ENCODE measurements at places on chromosomes 4 and X.

DNA sequence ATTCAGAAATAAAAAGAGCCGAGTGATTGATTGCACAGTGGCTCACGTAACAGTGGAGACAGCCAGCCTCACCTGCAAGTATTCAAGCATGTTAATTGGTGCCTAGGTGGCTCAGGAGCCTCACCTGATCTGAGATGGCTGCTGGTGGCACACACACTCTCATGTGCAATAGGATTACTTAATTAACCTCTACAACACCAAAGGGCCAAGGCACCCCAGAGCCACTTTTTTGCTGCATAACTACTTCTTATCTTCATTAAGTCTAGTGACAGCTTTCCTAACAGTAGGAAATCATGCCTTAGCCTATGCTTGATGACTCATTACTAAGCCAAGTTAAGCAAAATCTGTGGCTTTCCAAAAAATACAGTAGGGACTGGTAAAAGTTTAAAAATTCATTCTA, 117.3 kb upstream of the NOCT start:
- no peak for DNase-seq

DNA sequence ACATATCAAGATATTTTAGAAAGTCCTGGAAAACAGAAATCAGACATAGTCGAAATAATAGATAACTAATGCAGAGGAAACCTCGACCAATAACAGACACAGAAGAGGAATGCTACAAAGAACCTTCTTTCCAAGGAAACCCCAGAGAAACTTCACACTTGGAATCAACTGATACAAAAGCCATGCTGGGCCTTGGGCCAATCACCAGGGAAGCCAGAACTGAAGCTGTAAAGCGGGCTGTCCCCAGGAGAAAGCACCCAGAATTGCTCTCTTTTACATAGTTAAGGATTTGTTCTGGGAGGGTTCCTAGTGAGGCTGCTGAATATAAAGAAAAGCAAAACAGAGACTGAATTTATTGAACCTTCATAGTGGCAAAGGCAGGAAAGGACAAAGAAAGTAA, 100.5 kb downstream of the PRDM5 start:
- no peak for DNase-seq

- DNase-seq: no peak
These were observed 114.3 kb upstream of the IL1RAPL1 start for GRCh38 chrX:28472926-28473325.

GRCh38 chr4:137278431-137278830, 253.9 kb downstream of the PCDH18 start:
- DNase-seq: no peak

- DNase-seq: no peak
These were observed 24.9 kb downstream of the SH3BP2 start for GRCh38 chr4:2817701-2818350.

DNA sequence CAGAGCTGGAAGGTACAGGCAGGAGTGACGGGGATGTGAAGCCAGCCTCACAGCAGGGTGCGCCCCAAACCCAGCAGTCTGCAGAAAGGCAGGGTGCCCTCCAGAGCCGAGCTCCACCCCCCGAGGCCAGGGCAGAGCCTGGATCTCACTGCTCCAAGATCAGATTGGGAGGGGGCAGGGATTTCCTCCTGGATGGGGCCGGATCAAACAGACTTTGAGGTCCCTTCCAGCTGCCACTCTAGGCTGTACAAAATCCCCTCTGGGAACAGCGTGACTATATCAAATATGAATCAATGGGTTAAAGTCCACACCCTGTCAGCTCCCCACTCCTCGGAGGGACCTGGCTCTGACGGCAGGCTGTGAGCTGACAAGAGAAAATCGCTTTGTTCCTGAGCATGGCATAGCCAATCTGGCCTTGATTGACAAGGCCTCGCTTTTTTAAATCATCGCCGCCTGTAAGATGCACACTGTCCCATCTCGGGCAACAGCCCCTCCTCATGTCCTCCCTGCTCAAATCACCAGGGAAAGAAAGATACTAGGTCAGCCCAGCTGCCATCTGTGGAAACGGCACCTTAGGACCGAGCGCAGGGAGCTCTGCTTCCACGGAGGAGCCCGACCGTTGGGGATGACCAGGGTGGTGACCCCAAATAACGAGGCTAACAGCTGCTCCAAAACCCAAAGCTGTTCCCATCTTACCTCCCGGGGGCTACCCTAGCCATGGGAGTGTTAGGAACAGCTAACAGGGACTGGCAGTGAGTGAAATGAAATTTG, 39.9 kb downstream of the PSAPL1 start:
- DNase-seq: no peak

All from stimulated activated CD8-positive, alpha-beta memory T cell treated with anti-CD3 and anti-CD28 coated beads, Interleukin-7, amount 100 ng/mL, for 48 hours (primary cell).